ENCODE measurements at places on chromosomes 1 and 21.

DNA sequence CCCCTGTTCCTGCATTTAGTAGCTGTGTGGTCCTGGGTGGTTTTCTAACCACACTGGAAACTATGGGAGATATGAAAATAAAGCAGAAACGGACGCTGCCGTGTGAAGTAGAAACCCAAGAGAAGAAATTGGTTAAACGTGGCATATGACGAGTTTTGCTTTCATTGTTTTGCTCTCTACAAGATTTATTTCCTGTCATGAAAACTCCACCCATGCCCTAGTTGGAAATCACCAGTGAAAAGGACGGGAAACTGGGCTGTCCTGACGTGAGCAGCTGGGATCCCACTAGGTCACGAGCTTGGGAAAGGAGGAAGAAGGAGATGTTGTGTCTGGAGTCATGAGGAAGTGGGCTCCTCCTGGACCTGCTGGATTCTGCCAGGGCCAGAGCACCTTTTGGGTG, 120.8 kb upstream of the GADD45A start:
- DNase-seq, result no peak

DNA sequence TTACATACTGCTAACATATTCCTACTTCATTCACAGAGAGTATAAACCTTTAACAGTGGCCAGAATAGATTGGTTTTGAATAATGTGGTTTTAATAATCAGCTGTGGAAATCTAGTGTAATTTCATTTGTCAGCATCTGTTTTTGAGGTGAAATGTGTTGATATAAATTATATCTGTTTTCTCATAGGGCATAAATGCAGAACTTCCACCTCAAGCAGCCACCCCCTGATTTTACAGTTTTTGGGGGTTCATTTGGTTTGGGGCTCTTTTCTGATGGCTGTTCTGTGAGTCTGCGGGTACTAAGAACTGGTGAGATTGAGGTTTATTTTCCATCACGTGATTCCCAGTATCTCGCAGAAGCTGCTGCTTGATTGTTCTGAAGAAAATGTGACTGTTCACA, 23.2 kb downstream of the EDARADD start:
- DNase-seq, result no peak

DNA sequence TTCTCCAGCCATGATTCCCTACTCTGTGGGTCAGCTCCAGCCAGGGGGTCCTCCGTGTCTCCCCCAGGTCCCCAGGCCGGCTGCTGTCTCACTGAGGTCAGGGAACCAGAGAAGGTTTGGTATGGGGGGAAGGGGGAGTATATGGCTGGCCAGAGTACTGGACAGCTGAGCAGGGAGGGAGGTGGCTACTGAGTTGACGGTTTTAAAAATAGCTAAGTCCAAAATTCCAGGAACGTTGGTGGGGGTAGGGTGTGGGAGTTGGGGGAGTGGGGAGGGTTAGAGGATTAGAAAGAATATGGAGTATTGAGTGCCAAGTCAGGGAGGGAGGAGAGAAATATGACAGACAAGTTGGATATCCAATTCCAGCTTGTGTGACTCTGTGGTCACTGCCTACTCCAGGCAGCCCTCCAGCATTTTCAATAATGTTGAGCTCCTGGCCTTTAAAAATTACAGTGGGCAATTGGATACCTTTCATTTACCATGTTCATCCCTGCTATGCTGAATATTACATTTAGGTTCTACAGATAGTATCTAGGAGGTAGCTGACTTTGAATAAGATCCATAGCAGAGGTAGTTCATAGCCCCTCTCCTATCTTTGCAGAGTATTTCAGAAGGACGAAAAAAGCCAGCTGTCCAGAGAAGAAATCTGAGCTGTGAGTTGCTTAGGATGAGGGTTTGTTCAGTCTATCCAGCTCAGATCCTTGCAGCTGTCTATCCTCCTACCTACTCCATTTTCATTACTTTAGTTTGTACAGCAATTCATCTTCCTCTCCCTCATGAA, at the start of gene HJV:
Gene HJV (minus strand): TSS at position 114 of the 781 bp plus-strand sequence. CDS start 1,504 bp downstream, outside the sequence.
- no peak for DNase-seq

DNA sequence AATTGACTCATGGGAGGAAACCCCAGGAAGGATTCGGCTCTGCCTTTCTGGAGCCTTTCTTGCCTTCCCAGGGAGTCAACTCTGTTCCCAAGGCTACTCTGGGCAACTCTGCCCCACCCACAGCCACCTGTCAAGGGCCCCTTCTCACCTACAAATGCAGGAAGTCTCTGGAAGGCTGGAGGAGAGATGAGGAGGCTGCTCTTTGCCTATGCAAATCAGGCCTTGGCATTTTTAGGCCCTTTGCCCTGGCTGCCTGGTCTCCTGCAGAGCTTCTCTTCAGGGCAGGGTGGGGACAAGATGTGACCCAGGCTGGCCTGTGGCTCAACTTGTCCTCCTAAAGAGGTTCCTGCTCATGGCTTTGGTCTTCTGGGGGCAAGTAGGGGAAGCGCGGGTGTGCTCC, 5.4 kb downstream of the SLC6A9 start:
- DNase-seq, result no peak

- no peak for DNase-seq
Observed at GRCh38 chr1:19775317-19775716, 24.4 kb downstream of the TMCO4 start.

- no peak for DNase-seq
Observed at GRCh38 chr1:26410706-26411623, at the start of gene LIN28A. Gene LIN28A, plus strand, starts transcription at chr1:26410817. Its CDS starts 75 bp downstream, at chr1:26410892.

Measured in nucleus accumbens (tissue), 56 donors.